ENCODE measurements at places on chromosomes 13 and 19.
A peak's percentile ranks its signal among the peaks of the same experiment; 100 is the strongest.

GRCh38 chr19:55283548-55284377, at the start of gene BRSK1:
Gene BRSK1, plus strand, starts transcription at chr19:55283997. Its CDS starts 446 bp downstream, at chr19:55284443.
- peak; percentile 50 for DNase-seq

DNA sequence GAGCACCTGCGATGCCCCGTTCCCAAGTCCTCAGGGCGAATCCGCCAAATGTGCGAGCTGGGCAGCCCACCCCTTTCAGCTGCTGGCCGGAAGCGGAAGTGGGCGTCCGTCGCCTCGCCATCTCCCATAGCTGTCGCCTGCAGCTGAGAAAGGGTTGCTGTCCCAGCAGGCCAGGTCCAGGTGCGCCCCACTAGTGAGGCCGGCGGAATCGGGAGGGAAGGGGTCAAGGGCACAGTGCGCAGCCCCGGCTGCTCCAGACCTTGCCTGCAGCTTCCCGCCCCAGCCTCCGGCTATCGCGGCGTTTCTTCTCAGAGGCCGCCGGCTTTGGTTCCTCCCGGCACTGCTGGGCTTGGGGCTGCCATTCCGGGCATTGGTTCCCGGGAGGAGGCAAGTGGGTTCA, at the start of gene ZNF177:
Gene ZNF177, plus strand, starts transcription at position 109 of the 400 bp plus-strand sequence. CDS start 15,299 bp downstream, outside the sequence.
- DNase-seq: no peak

- DNase-seq: no peak
Measured at GRCh38 chr13:70191034-70191433, 82.8 kb upstream of the KLHL1 start.

GRCh38 chr19:3980353-3981251, 4.7 kb downstream of the EEF2 start:
- no peak for DNase-seq

DNA sequence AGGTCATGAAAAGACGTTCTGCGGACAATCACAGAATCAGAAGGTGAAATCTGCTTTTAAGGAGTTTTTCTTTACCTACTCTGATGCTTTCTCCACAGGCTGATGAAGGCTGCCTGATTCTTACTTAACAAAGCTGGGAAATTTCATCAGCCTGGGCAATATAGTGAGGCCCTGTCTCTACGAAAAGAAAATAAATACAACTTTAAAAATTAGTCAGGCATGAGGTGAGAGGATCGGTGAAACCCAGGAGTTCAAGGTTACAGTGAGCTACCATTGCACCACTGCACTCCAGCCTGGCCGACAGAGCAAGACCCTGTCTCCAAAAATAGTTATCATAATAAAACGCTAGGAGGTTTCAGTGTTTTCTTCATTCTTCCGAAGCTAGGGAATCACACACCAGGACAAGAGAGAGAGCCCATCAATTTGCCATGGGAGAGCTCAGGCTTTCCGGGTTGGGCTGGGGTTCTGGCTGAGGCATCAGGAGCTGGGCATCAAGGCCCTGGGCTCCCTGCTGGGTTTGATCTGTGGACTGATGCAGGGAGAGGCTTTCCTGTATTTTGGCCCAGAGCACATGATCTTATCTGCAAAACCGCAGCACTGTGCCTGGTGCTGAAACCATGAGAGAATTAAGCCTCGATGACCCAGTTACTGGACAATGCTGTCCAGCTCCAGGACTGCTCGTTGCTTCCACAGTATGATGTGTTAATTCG, 25.1 kb upstream of the CEBPG start:
- no peak for DNase-seq

DNA sequence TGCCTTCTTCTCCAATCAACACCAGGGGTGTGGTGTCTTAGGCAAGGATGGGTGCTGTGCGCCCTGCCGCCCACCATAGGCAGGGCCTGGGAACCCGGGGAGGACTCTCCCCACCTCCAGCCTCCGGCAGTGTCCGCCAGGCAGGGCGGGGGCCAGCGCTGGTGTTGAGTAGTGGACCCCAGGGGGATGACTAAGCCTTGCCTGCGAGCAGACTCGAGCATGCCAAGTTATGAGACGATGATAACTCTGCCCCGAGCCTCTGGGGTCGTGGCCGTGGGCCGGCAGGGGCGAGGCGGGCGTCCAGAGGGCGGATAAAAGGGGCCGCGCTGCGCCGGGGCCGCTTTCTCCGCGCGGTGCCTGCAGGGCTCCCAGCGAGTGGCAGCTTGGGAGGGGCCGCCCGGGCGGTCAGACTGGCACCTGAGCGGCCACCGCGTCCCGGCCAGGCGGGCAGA, at the start of gene MEDAG:
Gene MEDAG, plus strand, starts transcription at position 340 of the 452 bp plus-strand sequence. CDS start 245 bp downstream, outside the sequence.
- no peak for DNase-seq

DNA sequence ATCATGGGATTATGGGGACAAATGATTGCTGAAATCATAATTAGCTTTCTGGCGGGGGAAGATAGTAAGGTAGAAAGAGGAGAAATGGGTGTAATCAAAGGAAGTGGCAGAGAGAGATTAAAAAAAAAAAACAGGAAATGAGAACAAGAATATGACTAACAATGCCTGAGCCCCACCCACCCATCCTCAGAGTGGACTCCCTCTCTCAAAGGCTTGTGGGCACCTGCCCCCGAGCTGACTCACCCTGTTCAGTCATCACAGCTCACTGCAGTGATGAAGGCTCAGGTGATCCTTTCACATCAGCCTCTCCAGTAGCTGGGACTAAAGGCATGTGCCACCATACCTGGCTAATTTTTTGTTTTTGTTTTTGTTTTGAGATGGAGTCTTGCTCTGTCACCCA, 26.4 kb upstream of the TPT1 start:
- DNase-seq: peak; percentile 94

- DNase-seq: no peak
Measured at GRCh38 chr13:29805994-29806979, 44.1 kb downstream of the UBL3 start.

Measured in activated CD4-positive, alpha-beta T cell treated with anti-CD3 and anti-CD28 coated beads for 4 hours (primary cell).